ENCODE measurements at places on chromosomes 3 and 15.
A peak's percentile ranks its signal among the peaks of the same experiment; 100 is the strongest.

GRCh38 chr3:124942613-124943012 is 8.1 kb upstream of the MUC13 start:
- ATAC-seq = no peak

DNA sequence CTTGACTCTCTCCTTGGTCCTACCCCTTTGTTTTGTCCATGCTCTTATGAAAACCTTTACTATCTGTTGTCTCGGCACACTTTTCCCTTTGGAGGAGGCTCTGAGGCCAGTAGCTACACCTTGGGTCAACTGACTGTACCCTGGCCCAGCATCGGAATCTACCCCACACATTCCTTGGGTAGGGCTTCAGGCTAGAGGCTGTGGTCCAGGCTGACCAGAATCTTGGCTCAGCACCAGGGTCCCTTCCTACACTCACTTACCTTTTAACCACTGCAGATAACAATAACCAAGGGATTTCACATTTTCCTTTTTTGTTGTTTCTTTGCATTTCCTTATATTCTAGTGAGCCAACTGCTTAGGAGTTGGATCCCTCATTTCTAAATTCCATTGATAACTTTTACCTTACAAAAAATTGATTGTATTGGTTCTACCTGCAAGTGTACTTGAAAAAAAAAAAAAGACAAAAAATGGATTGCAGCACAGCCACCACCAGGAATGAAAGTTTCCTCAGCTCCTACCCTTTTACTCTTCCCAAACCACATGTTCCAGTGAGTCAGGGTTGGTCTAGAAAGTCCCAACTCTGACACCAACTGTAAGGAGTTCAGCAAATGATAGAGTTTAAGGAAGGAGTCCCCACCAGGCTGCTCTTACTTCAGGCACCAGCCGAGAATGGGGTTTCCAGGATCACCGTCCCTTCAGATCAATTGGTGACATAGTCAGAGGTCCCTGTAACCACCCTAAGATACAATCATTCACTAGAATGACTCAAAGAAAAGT is 95.6 kb downstream of the FBLN2 start:
- no peak for ATAC-seq

- ATAC-seq = peak; percentile 1
Observed at GRCh38 chr3:108125153-108125543, 34.3 kb upstream of the CD47 start.

GRCh38 chr15:63334821-63335220 is 46.8 kb downstream of the CA12 start:
- ATAC-seq = no peak

- peak; percentile 79 for ATAC-seq
Observed at GRCh38 chr3:112405845-112406244, 72.9 kb downstream of the CD200 start.

DNA sequence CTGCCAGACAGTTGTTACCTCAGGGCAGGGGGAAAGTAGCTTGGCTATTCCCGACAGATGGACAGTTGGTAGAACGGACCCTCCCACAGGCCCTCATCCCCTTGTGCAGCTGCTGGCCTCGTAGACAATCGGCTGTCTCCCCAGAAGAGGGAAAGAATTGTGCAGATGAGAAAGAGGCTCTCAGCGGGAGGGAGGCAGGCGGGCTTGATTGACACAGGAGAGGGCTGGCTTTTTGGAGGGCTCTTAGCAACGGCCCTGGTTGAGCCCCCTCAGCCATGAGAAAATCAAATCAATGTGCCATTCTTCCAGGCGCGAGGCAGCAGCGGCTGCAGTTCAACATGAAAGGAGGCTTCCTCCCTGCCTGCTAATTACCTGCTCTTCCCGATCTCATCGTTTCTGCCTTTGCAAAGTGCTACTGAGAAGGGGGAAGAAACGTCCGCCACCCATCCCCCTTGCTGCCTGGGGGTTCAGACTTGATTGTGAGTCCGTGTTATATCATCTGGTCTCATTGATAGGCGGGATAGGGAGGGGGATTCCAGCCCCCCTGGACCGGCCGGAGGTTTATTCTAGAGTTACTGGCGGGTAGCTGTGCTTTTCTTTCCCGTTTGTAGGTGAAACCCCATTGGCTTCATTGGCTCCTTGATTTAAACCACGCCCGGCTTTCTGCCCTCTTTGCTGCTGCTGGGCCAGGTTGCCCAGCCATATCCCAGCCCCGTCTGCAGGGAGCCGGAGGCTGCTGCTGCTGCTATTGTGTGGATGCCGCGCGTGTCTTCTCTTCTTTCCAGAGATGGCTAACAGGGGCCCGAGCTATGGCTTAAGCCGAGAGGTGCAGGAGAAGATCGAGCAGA is at the start of gene TAGLN3:
TAGLN3 (plus strand) TSS at position 287 of the 848 bp plus-strand sequence; CDS start at position 788, 501 bp downstream.
- peak; percentile 42 for ATAC-seq
